ENCODE measurements at places on chromosomes 3 and 15.

GRCh38 chr3:40299130-40299720 is 10.3 kb upstream of the EIF1B start:
- DNase-seq, result no peak

- DNase-seq, result no peak
Observed at GRCh38 chr15:55387027-55387426, 21.1 kb downstream of the CCPG1 start.

GRCh38 chr3:28700728-28701127 is 352.1 kb upstream of the AZI2 start:
- DNase-seq, result no peak

- no peak for DNase-seq
Observed at GRCh38 chr3:83457551-83457950, 1501.2 kb upstream of the CADM2 start.

- DNase-seq, result no peak
Observed at GRCh38 chr15:32951736-32952464, 234.1 kb downstream of the GREM1 start.

GRCh38 chr15:66901336-66902100 is 163.9 kb upstream of the SMAD3 start:
- DNase-seq, result no peak

DNA sequence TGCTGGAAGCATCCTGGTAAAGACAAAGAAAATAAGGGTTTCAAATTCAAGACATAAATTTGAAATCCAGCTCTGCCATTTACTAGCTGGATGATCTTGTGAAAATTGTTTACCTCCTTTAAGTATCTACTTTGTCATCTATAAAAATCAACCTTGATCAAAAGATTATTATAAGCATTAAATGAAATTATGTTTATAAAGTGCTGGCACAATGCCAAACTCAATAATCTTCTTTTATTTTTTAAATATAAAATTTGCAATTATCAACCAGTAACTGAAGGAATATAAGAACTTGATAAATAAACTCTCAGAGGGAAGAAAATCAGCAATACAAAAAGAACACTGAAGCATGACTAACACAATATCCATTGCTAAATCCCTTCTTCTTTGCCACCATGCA is 25.8 kb downstream of the C3orf33 start:
- DNase-seq, result no peak

DNA sequence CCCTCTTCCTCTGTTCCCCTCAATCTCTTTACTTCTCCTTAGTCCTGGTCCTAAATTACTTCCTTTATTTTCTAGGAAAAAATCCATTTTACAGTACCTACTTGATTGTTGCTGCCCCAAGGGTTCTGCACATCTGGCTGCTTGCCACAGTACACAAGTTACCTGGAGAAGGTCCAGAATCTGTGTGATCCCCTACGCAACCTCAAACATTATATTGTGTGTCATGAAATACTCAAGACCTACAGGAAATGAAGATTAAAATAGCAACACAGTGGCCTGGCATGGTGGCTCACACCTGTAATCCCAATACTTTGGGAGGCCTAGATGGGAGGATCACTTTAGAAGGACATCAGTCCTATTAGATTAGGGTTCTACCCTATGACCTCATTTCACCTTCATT is 48.7 kb downstream of the PRKAR2A start:
- no peak for DNase-seq

- DNase-seq, result no peak
Observed at GRCh38 chr3:30469133-30469532, 137.3 kb upstream of the TGFBR2 start.

DNA sequence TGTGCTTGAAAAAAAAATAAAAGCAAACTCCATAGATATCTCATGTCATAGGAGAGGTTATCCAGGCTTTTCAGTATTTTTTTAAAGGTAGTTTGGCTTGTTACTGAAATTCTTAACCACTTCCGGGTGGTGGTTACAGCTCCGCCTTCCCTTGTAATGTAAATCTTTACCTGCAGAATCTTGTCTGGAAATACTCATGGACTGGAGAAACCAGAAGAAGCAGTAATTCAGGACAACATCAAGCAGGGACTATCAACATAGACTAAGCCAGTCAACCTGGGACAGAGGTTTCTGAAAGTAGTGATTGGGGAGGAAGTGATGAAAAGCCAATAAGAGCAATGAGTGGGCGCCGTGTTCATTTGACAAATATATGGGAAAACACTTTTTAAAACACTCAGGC is 78.9 kb upstream of the SKOR1 start:
- DNase-seq, result no peak

GRCh38 chr3:177182352-177182751 is 14.9 kb downstream of the TBL1XR1 start:
- DNase-seq, result no peak

DNA sequence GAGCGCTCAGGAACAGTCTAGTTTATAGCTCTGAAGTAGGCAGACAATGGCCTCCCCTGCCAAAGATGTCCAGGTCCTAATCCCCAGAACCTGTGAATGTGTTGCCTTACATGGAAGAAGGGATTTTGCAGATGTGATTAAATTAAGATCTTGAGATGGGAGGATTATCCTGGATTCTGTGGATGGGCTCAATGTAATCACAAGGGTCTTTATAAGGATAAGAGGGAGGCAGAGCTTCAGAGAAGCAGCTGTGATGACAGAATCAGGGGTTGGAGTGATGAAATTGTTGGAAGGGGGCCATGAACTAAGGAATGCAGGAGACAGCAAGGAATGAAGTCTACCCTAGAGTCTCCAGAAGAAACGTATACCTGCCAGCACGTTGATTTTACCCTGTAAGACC is 14.0 kb upstream of the GK5 start:
- no peak for DNase-seq

GRCh38 chr3:165440380-165440779 is 244.2 kb upstream of the SLITRK3 start:
- DNase-seq, result no peak

GRCh38 chr3:65687741-65688140 is 351.0 kb downstream of the MAGI1 start:
- no peak for DNase-seq

GRCh38 chr15:55282284-55282833 is 7.3 kb downstream of the RAB27A start:
- DNase-seq, result no peak

DNA sequence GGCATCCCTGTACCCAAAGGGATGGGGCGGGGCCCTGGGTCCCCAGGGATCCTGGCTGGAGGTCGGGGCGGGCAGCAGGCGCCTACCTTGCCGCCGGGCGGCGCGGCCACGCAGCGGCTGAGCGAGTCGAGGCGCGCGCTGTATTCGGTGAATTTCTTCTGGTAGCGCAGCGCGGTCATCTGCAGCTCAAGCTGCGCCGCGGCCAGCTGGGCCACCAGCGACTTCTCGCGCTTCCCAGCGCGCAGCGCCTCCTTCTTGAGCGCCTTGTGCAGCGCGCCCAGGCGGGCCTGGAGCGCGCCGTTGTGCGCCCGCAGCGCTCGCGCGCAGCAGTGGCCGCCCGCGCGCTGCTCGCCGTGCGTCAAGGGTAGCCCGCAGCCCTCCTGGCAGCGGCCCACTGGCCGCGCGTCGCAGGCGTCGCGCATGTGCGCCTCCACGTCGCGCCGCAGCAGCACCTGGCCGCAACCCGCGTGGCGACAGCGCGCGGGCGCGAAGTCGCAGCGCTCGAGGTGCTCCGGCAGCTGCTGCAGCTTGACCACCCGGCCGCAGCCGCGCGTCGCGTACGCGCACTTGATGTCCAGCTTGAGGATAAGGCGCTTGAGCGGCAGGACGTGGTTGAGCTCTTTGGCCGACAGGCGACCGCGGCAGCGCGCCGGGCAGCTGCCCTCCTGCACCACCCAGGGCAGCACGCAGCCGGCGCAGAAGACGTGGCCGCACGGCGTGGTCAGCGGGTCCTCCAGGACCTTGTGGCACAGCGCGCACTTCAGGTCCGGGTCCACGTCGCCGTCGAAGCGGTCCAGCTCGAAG is 522 bp downstream of the PDZRN3 start:
- no peak for DNase-seq

DNA sequence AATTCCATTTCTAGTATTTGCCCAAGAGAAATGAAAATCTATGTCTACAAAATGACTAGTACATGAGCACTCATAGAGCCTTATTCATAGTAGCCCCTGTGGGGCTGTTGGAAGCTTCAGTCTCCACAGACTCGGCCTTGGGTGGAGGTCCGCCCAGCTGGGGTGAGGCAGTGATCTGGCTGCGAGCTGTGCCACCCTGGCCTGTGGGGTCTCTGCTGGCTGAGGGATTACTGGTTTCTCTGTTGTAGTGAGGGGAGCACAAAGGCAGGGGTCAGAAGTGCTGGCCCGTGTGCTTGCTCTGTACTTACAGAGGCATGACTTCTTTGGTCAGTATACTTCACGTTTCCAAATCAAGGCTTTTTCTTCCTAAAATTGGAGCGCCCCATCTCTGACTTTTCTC is 158.2 kb downstream of the CHDH start:
- no peak for DNase-seq

- no peak for DNase-seq
Observed at GRCh38 chr3:149532489-149533180, 58.1 kb downstream of the TM4SF4 start.

DNA sequence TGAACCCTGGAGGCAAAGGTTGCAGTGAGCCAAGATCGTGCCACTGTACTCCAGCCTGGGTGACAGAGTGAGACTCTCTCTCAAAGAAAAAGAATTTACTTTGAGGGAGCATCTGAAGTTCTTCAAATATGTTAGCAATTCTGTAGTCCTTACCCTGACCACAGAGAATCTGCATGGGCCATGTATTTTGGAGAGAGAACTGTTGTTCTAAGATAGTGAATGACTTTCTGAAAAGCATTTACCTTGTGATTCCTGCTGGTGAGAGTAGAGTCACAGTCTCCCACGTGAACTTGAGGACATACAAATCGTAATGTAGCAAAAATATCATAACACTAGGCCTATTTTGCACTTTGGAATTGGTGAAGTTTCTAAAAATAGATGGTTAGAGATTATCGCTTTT is 3.9 kb downstream of the BRK1 start:
- no peak for DNase-seq

GRCh38 chr15:62348623-62349022 is 183.5 kb upstream of the C2CD4B start:
- no peak for DNase-seq

- DNase-seq, result no peak
Observed at GRCh38 chr15:88800738-88801137, 2.5 kb upstream of the ACAN start.

DNA sequence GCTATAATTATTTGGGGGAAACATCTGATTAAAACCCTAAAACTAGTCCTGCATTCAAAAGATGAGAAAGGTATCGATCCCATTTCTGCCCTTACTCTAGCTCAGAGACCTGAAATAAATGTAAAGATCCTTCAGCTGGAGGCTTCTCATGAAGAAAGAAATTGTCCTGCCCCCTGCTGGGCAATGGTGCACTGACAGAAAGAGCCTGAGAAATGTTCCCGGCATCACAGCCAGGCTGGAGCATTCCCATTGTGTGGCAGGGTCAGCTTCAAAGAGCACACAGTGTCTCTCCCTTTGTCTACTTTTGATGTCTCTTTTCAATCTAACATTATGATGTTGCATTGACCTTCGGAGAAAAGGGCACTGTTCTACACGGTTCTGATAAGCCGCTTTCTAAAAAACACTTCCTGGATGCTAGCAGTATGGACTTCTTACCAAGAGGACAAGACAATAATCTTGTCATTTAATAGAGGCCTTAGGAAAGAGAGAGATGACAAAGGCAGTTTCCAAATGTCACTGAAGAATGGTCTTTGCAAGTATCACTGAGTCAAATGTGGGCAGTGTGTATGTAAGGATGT is 287.5 kb downstream of the MAGI1 start:
- DNase-seq, result no peak

DNA sequence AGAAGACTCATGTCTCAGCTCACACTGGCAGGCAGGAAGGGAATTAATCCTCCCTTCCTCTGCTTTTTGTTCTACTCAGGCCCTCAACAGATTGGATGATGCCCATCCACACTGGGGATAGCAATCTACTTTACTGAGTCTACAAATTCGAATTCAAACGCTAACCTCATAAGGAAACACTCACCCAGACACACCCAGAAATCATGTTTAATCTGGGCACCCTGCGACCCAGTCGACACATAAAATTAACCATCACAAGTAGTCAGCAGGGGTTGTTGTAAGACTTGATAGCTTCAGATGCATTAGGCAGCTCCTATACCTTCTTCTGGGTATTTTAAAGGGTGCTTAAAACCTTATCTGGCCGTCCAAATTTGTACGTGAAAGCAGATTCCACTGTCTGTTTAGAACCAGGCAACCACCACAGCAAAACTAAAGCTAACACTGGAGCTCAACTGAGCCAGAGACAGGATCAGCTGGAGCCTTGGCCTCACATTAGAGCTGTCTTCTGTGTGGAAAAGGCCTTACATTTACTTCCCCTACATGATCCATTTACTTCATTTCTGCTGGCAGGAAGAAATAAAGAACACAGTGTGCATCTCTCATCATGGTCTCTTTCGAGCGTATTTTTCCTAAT is 407.3 kb upstream of the PPP2R3A start:
- DNase-seq, result no peak

DNA sequence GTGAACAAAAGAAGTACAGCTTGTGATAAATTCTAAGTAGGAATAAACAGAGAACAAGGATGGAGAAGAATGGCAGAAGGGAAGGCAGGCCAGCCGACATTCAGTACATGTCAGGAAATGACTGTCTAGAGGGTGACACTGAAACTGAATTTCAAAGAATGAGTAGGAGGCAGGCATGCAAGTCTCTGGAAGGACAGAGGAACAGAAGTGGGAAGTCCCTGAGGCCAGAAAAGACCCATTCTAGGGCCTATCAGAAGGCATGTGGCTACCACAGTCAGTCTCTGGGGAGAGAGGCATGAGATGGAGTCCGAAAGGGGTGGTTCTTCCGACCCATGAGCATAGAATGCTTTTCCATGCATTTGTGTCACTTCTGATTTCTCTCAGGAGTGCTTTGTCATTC is 243.5 kb upstream of the UBE2E2 start:
- DNase-seq, result no peak

DNA sequence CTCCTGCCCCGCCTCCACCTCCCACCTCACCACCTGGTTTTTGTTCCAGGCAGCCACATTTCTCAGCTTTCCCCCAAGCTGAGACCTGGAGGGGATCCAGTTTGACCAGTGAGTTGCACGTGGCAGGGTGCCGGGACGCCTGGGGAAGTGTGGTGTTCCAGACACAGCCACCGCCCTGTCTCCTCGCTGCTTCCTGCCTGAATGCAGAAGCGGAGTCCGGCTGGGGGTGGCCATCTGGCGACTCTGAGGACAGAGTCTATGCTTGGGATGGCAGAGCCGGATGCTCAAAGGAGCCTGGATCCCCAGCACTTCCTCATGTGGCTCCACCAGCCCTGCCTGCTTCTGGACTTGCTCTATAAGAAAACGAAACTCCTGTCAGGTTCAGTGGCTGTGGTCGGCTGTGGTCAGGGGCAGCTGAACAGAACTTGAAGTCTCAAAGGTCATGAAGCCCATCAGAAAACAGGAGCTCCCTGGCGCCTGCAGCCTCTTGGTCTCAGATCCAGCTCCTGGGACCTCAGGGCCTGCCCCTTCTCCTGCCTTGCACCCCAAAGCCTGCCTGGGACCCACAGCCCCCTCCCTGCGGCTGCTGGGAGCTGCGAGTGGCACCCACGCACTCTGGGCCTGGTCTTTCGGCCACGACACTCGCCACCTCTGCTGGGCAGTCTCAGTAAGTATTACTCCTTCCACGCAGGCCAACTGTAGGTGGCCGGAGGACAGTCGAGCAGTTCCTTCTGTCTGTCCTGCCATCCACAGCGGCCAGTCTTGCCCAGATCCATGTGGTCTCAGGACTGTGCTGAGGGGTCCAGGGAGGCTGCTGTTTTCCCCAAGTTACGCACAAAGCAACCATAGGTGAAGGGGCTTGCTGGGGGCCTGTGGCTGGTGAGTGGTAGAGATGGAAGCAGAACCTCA is 112.8 kb upstream of the MEF2A start:
- peak; percentile 52 for DNase-seq
